ENCODE measurements at places on chromosomes 5 and 9.

DNA sequence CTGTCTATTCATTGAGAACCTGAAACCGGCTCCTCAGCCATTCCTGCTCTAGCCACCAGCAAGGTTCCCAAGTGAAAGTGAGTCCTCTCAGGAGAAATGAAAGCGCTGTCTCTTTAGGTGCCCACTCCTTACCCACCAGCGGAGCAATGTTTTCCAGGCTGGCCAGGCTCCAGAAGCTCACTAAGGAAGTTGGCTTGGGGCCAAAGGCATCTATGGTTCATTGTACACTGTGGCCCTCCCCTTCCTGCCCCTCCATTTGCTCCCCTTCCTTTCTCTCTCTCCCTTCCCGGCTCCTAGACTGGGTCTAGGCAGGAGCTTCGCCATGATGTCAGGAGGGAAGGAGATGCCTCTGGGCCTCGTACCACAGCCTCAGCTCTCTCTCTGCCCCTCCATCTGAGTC is 1.1 kb upstream of the GABRP start:
- DNase-seq, result peak; percentile 54

GRCh38 chr9:109030426-109030825 is 17.1 kb upstream of the CTNNAL1 start:
- DNase-seq, result no peak

DNA sequence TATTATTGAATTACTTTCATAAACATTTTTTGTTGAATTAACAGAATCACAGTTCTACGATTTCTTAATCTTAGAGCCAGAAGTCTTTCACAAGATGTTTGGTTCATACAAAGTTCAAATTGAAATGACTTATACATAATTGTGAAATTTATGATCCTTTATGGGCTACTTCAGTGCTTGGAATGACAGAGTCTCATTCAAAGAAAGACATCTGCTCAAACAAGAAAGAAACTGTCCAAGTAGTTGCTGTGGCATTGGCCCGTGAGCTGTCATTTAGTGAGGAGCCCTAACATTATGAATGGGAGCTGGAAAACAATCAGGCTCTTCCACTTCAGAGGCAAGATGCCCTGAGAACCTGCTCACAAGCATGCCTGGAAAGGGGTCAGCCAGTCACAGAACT is 63.4 kb downstream of the AUH start:
- peak; percentile 6 for DNase-seq

GRCh38 chr9:115373710-115374045 is 255.7 kb upstream of the TNC start:
- DNase-seq, result no peak

DNA sequence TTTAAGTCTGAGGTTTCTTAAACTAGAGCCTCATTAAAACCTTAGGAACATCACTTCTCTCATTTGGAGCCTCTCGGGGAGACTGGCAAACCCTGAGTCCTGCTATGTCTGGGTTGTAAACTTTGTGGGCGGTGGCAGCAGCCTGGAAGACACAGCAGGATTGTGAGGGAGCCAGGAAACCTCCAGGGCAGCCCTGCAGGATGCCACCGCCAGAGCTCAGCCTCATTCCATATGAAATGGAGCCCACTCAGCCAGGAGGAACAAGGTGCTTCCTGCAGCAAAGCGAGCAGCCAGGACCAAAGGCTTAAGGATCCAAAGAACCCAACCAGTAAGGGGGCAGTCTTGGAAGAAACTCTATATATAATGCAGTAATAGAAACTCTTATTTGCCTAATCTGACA is 37.9 kb upstream of the IDNK start:
- no peak for DNase-seq

DNA sequence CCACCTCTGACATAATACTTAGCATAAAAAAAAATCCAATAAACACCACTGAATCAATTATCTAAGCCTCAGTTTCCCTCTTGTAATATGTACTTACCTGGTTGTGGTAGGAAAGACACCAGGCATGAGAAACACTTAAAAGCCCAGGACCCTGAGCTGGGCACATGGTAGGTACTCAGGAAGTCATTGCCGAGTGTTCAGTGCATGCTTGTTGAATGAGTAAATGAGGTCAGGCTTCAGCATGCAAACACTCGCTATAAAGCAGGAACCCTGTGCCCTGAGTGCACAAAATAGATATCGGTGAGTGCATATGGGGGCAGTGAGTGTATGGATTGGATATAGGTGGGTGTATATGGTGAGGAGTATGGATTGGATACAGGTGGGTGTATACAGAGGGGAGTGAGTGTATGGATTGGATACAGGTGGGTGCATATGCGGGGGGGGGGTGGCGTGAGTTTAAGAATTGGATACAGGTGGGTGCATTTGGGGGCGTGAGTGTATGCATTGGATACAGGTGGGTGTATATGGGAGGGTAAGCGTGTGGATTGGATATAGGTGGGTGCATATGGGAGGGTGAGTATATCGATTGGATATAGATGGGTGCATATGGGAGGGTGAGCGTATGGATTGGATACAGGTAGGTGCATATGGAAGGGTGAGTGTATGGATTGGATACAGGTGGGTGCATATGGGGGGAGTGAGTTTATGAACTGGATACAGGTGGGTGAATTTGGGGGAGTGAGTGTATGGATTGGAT is 194.3 kb upstream of the MSX2 start:
- DNase-seq, result no peak

DNA sequence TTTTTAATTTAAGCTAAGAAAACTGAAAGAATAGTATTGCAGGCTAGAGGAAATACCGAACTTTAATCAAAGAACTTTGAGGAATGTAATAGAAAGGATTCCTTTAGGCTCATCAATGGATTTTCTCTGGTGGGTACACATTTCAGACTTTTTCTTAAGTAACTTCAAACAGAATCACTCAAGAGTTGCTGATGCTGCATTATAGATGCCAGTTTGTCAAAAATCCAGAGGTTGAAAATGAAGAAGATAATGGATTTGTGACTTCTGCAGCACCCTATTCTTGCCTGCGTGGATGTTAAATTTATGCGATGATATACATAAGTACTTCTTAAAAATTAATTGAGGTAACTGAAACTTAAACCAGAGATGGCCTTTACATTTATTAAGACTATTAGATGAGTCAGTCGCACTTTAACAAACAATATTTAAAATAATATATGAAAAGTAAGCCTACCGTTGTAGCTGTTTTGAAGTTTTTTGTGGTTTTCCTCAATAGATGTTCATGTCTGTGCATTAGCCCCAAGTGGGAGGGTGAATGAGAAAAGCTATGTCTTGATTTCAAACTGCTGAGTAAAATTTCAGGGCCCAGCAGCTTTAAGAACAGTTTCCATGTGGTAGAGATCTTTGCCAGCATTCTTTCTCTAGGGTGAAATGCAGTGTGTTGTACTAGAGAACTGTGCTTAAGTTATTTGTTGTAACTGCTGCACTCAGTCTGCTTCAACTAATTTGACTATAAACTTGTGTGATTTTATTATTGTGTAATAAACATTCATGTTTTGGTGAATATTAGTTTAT is at the start of gene OGN:
TSS of gene OGN (minus strand) at position 537 of the 795 bp plus-strand sequence. CDS start 1,171 bp downstream, outside the sequence.
- DNase-seq, result peak; percentile 83

DNA sequence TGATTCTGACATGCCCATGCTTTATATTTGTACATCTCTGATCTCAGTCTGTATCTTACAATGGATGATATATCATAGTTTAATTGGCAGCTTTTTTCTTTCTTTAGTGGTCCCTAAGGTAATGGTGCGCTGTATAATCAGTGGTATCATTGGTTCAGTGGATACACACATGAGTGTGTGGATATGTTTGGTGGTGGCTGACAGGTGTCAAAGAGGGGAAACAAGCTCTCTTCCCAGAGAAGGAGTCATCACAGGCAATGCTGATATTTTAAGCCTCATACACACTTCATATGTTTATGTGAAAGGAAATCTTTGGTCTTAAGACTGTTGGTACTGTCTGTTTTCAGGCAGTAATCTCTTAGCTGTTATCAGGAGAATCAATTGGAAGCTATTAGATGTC is 52.1 kb upstream of the KIAA1958 start:
- DNase-seq, result no peak

GRCh38 chr9:99478469-99479027 is 256.5 kb downstream of the SEC61B start:
- peak; percentile 34 for DNase-seq

DNA sequence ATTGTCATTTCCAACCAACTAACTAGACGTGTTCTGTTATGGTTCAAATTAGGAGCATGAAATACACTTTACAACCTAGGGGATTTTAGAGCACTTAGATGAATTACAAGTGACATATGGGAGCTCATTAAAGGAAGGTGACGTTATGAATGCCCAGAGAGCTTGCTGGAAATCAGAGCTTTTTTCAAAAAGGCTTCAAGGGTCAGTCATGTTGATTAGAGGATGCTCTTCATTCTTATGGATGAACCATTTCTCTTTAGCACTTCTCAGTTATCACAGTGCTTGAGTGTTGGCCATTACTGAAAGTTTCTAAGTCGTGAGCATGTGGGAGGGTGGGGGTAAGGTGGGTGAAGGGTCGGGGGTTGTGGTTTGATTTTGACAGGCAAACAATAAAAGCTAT is 1245.5 kb upstream of the DMAC1 start:
- DNase-seq, result no peak

- DNase-seq, result no peak
Observed at GRCh38 chr5:140953234-140953633, 13.0 kb upstream of the PCDHAC2 start.

GRCh38 chr5:93587597-93588351 is 4.8 kb downstream of the NR2F1 start:
- no peak for DNase-seq

DNA sequence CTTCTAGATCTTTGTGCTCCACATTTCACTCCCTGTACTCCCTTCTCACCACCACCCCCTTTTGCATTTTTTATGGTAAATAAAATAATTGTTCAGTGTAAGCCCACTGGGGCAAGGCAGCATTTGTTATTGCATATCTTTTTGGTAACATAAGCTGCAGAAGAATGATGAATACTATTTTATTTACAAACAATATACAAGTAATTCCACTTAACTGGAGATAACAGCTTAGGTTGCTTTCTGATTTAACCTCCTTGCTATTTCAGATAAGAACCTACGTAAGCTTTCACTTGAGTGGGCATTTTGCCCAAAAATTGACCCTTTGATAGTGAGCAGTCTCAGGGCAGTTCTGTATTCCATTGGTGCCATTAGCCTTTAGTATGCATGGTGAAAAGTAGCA is 417.9 kb downstream of the SH3GL2 start:
- DNase-seq, result no peak

DNA sequence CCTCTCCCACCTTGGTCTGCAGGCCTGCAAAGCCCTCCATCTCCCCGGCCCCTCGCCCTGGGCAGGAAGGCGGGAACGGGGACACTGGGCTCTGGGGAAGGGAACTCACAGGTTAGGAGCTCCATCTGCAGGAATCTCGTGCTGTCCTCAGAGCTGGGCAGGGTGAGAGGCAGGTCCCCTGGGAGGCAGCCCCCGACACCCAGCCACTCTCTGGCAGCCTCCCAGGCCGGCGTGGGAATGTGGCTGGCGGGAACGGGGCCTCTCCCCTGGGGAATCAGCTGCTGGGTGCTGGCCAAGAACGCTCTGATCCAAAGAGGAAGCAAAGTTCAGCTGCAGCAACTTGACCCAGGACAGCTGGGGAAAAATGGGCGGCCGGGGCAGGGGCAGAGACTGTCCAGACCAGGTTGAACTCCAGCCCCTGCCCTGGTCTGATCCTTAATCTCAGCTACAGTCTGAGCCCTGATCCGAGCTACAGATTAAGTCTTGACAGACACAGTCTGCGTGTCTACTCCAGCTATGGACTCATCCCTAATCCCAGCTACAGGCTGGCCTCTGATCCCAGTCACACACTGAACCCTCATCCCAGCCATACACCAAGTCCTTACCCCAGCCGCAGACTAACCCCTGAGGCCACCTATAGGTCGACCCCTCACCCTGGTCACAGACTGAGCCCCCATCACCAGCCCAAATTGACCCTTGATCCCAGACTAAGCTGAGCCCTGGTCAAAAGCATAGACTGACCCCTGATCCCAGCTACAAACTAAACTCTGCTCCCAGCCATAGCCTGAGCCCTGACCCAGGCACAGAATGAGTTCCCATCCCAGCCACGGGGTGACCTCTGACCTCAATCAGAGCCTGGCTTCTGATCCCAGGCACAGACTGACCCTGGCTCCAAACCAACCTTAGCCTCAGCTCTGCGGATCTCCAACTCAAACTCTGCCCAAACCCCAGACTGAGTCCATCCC is 37.3 kb upstream of the EGFL7 start:
- peak; percentile 72 for DNase-seq

DNA sequence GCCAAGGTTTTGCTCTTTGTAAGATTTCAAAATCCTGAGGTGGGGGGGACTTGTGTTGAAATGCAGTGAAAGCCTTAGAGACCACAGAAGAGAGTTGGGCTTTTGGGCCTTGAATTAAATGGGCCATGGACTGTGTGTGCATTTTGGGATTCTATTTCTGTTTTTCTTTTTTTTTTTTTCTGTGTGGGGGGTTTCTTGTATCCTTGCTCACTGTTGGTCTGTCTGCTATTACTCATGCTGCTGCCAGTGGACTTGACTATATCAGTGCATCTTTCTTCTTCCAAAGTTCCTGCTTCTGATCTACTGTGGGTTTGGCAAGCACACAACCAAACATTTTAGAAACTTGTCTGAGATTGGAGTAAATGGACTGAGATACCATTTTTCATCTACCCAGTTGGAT is 344.9 kb downstream of the ARL15 start:
- DNase-seq, result no peak

DNA sequence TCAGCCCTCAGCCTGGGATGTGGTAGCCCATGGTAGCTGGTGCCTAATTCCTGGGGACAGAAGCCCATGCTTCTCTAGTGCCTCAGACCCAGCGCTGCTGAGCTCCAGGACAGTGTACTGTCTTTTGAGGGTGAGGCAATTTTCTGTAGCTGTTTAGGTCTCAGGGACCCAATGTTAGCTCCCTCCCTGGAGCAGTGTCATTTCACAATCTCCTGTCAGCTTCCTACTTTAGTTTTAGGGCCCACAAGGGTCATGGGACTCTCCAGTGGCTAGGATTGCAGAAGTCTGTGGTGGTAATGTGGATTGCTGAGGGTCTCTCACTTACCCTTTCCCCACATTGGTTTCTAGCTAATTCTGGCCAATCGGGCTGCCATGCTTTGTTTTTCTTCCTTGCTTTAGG is 67.7 kb upstream of the CCL21 start:
- DNase-seq, result no peak

DNA sequence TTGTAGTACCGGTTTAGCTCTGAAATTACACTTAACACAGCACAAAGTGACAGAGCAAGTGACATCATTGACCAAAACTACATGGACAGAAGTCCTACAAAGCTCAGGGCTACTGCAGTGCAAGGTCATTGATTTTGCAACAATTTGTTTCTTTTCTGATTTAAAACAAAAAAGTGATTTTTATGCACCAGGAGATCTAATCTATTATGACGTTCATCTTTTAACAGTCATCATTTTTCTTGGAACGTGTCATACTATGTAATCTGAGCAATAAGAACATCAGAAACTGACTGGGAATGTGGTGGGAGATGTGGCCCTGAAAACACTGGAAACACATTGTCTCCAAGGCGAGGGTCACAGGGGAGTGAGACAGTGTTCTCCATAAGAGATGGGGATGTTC is 17.4 kb upstream of the ZFAND5 start:
- DNase-seq, result no peak

- no peak for DNase-seq
Observed at GRCh38 chr5:145847499-145848497, 12.7 kb upstream of the PRELID2 start.

Measured in tongue (tissue), 3 donors.